DMS79 treated with DMSO at 0.1 percent for 48 hours (cell line): ENCODE measurements at places on chromosomes 6 and 20.

DNA sequence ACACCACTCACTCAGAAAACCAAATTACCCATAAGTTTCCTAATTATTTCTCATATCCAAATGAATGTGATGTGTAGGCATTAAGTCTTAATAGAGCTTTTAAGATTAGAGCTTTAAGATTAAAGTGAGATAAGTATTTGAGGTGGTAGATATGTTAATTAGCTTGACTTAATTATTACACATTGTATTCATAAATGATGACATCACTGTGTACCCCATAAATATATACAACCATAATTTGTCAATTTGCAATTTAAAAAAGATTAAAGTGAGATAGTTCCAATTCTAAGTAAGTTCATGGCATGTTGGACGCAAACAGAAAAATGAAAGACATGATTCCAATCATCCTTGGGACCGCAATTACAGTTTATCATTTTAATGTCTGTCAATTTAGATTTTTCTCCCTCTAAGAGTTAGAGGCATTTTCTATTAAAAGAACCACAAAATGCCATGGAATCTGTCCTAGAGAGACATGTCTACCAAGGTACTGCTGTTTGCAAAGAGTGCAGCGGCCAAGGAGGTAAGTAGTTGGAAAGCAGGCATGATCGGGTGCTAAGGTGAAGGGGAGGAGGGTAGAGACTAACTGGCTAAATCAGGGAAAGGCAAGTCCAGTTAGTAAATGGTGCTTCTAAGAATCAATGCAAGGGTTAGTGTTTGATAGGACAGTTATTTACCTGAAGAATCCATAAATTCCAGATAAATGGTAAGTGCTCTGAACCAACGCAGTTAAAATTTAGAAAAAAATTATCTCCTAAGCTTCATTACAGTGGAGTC lies 65.7 kb downstream of the CHD6 start:
- DNase-seq, result no peak

DNA sequence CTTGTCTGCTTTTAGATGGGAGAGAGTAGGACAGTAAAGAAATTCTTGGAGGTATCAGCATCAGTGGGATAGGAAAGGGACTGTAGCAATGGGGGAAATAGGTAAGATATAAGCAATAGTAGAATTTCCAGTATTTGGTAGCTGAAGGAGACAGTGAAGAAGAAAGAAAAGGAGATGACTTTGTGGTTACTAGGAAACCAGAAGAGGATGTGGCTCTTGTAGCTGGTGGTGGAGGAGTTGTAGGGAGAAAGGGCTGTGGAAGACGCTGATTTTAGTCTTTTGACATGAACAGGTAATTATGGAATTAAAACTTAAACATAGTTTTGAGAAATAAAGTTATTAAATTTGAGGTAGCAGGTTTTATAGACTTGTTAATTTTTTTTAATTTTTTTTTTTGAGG lies 26.1 kb downstream of the SH3BGRL2 start:
- no peak for DNase-seq

DNA sequence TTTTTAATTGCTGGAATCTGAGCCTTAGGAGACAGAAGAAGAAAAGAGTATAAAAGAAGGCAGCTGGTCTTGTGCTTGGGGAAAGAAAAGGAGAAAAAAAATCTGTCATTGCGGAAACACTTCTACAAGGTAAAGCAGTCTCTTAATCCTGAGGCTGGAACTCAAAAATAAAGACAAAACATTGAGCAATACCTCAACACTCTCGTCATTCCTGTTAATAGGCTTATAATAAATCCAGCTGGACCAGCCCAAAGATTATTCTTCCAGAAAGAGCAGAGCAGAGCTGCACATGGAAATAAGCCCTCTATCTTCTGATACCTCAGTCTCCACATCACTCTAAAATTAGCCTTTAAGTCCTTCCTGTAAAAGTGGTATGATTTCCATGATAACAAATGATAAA lies 62.0 kb upstream of the HIVEP1 start:
- no peak for DNase-seq

GRCh38 chr20:36269507-36269906 lies 33.2 kb downstream of the AAR2 start:
- no peak for DNase-seq

- DNase-seq, result no peak
Observed at GRCh38 chr6:15674690-15675386, 12.0 kb upstream of the DTNBP1 start.

DNA sequence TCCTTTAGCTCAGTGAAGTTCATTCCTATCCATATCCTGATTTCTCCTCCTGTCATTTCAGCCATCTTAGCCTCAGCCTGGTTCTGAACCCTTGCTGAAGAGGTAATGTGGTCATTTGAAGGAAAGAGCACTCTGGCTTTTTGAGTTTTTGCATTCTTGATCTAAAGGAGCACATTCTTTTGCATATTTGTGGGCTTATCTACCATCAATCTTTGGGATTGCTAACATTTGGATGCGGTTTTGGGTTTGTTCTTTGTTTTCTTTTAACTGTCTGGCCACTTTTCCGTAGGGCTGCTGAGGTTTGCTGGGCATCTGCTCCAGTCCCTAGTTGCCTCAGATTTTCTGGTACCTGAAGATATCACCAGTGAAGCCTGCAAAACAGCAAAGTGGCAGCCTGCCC lies 238.3 kb downstream of the EPM2A start:
- DNase-seq, result no peak
